ENCODE measurements at places on chromosomes 7 and 10.

GRCh38 chr7:27100694-27101170, 1.8 kb downstream of the HOXA2 start:
- H3K36me3 ChIP-seq: no peaks in the 10 kb centered on the region
- H3K27ac ChIP-seq: peak overlapping the region; percentile 98

GRCh38 chr7:21013765-21014539, 227.3 kb upstream of the SP8 start:
- no peak overlapping the region for H3K4me3 ChIP-seq
- no peaks in the 10 kb centered on the region for H3K4me1 ChIP-seq
- no peaks in the 10 kb centered on the region for H3K27me3 ChIP-seq
- H3K36me3 ChIP-seq: no peaks in the 10 kb centered on the region
- no peak for DNase-seq

DNA sequence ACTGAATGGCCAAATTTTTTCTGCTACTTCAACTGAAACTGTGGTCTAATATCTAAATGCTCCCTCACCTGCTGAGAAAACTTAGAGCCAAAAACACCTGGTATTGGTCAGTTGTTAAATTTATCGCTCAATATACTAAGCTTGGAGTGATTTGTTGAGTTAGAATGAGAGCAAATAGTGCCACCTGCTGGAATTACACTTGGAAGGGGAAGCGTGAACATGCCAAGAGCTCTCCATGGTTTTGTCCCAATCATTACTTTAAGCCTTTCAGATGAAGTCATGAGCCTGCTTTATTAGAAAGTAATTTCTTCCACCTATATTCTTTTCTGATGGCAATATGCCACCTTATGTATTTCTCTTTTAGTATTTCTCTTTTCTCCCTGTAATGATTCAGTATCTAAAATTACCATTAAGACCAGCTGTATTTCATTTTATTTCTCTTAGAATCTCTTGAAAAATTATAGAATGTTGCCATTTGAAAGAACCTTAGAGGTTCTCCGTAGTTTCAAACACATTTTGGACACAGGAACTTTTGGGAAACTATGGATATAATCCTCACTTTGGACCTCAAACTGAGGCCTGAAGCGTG, 447.8 kb upstream of the C7orf33 start:
- no peaks in the 10 kb centered on the region for H3K27me3 ChIP-seq
- DNase-seq: no peak
- no peak overlapping the region for H3K27ac ChIP-seq

- H3K36me3 ChIP-seq: no peaks in the 10 kb centered on the region
- no peaks in the 10 kb centered on the region for H3K27me3 ChIP-seq
- H3K27ac ChIP-seq: no peak overlapping the region
- H3K4me3 ChIP-seq: no peak overlapping the region
These were observed 189.1 kb downstream of the LRRTM3 start for GRCh38 chr10:67114945-67115344.

- no peaks in the 10 kb centered on the region for H3K27me3 ChIP-seq
- peak overlapping the region; percentile 75 for H3K4me3 ChIP-seq
- DNase-seq: peak; percentile 86
- H3K36me3 ChIP-seq: no peaks in the 10 kb centered on the region
These were observed 489 bp downstream of the MAP3K8 start for GRCh38 chr10:30434273-30435072.

GRCh38 chr10:22713853-22714478, 412 bp downstream of the PIP4K2A start:
- peak overlapping the region; percentile 75 for H3K4me3 ChIP-seq
- no peaks in the 10 kb centered on the region for H3K36me3 ChIP-seq
- peak overlapping the region; percentile 92 for H3K27ac ChIP-seq
- H3K27me3 ChIP-seq: no peaks in the 10 kb centered on the region

- H3K36me3 ChIP-seq: peaks cover 7% of the 10 kb centered on the region
These were observed 55.0 kb downstream of the WAC start for GRCh38 chr10:28587970-28588290.

Measured in breast epithelium (tissue), 4 donors.